ENCODE measurements at places on chromosomes 12 and 14.

- DNase-seq: no peak
These were observed 10.6 kb downstream of the TMED10 start for GRCh38 chr14:75165586-75166391.

GRCh38 chr14:20803223-20803622, 579 bp upstream of the RNASE1 start:
- no peak for DNase-seq

- no peak for DNase-seq
These were observed 2.2 kb upstream of the NXPH4 start for GRCh38 chr12:57214398-57214781.

DNA sequence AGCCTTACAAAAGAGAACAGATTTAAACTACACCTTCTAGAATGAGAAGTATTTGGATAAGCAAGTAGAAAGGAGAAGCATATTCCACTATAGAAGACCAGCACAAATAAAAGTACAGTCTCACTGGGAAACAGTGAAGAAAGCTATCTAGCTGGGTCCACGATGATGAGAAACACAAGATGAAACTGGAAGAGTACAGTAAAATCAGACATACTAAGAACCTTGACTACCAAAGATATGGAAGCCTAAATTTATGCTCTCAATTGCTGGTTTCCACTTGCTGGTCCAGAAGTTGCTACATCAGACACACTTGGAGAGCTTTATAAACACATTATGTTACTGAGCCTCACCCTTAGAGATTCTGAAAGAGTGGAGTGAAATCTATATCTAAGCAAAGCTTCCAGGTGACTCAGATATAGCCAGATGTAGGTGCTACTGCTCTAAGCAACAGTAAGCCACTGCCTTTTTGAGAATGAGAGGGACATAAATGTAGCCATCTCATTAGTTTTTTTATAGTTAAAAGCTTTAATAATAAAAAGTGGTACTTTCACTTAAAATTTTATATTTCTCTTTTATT, 96.3 kb upstream of the BBS10 start:
- no peak for DNase-seq

- no peak for DNase-seq
These were observed 11.8 kb downstream of the TMCC3 start for GRCh38 chr12:94638521-94638920.

- DNase-seq: no peak
These were observed 58.3 kb upstream of the PTPRB start for GRCh38 chr12:70695361-70696023.

GRCh38 chr14:89730687-89731086, 223.8 kb downstream of the EFCAB11 start:
- DNase-seq: no peak

All from stimulated activated CD8-positive, alpha-beta memory T cell treated with anti-CD3 and anti-CD28 coated beads, Interleukin-4, amount 100 ng/mL, for 1 hour (primary cell).